ENCODE measurements at places on chromosomes 6 and 20.

DNA sequence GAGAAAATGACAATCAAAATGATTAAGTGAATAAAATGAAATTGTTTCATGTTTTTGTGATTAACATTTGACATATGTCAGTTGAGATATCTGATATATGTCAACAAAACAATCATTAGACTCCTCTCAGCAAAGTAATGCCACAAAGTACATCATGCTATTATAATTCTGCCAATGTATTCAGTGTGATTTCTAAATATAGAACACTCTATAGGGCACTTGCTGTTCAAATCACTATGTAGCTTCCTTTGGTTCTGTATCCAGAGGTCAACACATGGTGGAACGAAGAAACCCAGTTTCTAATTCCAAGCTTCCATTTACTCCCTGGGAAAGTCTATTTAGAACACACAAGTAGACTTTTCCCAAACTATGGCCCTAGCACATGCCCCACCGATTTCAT lies 227.5 kb upstream of the FAM83B start:
- no peak for DNase-seq

- no peak for DNase-seq
Observed at GRCh38 chr6:168949981-168950857, 303.4 kb downstream of the THBS2 start.

GRCh38 chr6:27209196-27209595 lies 38.3 kb upstream of the PRSS16 start:
- no peak for DNase-seq

DNA sequence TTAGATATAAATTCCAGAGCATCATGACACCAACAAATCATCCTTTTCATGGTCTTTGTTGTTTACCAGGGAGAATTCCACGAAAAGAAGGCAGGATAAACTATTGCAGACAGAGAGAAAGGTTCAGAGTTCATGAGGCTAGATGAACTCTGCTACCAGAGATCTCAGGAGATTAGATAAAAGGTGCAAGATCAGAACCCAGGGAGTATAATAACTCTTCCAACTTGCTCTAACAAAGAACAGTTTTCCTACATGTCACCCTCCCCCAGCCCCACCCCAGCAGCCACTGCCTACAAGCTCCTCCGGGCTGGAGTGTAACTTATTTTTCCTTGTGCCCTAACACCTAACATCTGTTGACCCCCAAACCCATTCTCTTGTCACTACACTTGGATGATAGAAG lies 13.9 kb upstream of the CITED2 start:
- DNase-seq = no peak

DNA sequence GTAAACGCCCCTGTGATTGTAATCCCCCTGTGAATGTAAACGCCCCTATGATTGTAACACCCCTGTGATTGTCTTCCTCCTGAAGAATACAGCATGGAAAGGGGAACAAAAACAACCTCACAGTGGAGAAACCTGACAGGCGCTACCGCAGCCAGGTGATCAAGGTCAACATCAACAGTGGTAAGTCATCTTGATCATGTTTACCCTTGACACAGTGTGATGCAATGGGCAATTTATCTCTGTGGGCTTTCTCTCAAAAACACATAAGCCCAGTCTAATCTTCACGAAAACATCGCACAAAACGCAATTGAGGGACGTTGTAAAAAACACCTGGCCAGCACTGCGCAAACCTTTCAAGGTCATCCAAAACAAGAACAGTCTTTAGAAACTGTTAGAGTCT lies 277.2 kb downstream of the PRKN start:
- no peak for DNase-seq

DNA sequence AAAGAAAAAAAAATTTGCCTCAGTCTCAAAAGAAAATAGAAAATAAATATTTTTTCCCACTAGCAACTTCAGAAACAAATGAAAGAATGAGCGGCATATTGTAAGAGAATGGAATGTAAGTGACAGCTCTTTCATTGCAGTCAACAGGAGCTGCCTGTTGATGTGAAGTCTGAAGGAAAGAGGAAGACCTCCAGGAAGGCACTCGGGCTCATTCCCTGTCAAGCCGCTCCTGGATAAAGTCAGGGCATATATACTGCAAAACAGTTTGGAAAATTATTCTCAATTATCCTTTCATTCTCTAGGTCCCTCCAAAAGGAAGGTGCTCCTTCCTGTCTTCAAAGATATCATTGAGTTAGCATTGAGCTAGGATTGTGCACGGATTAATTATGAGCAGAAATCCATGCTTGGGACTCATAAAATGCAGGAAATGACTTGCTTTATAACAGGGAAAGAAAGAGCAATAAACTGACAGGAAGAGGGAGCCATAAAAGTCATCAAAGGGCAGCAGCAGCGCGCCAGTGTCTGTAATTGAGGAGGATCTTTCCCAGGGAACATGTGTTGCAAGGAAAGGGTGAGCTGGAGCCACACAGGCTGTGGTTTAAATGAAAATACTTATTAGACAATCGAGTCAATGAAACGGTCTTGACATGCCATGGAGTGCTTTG lies 218.2 kb downstream of the C6orf118 start:
- no peak for DNase-seq

DNA sequence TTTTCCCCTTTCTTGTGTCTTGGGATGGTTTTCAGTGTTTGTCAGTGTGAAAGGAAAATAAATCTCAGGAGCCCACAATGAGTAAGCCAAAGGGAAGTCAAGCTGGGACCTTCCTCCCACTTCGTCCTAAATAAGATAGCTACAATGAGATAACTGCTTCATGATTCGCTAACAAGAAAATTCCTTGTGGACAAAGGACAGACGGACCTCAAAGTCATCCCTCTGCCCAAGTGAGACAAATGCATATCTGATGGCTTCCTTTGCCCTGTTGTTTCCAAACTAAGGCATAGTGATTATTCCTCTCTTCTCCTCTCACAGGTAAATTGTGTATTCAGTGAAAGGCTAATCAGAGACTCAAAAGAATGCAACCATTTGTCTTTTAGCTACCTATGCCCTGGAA lies 26.1 kb upstream of the ADTRP start:
- DNase-seq = no peak

DNA sequence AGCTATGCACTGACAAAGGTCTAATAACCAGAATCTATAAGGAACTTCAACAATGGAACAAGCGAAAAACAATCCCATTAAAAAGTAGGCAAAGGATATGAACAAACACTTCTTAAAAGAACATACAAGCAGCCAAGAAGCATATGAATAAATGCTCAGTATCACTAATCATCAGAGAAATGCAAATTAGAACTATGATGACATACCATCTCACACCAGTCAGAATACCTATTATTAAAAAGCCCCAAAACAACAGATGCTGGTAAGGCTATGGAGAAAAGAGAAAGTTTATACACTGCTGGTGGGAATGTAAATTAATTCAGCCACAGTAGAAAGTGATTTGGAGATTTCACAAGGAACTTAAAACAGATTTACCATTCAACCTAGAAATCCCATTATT lies 211.8 kb downstream of the EDN1 start:
- no peak for DNase-seq

DNA sequence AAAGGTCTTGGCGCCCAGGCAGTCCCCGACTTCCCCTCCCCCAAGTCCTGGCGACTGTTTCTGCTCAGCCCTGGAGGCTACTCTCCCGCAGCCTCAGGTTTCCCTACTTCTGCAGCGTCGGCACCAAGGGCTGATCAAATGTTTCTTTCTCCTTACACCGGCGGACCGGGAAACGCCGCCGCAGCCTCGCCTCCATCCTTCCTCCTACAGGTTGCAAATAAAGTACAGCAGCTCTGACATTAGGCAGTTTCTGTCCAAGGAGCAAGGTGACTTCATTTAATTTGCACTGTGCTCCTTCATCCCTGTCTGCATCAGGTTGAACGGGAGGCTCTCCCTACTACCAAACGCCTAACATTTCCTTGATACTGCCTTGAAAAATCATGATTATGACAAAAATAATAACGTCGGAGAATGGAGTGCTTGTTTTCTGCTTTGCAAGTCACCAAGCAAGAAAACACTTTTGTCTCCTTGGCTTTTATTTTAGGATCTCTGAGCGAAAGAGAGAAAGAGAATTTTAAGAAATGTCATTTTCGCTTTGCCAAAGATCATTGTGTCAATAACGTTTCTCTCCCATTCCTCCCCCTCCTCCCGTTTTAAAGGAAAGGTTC lies 1.0 kb downstream of the CLIC5 start:
- DNase-seq = peak; percentile 54

DNA sequence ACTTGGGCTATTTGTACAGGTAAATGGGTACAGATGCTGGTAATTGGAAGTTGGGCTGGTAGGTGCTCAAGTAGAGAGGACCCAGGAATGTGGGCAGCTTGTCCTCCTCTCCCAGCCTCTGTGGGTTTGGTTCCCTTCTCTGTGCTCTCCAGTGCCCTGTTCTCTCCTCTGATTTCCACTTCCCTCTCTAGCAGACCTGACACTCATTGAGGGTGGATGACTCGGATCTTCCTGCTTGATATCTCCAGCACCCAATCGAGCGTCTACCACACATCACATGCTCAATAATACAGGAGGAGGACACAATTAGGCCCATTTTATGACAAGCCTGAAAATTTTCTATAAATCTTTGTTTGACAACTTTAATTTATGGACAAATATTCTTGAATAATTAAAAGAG lies 23.7 kb downstream of the CST1 start:
- DNase-seq = no peak

GRCh38 chr6:89986650-89987074 lies 92.4 kb downstream of the GJA10 start:
- DNase-seq = no peak

DNA sequence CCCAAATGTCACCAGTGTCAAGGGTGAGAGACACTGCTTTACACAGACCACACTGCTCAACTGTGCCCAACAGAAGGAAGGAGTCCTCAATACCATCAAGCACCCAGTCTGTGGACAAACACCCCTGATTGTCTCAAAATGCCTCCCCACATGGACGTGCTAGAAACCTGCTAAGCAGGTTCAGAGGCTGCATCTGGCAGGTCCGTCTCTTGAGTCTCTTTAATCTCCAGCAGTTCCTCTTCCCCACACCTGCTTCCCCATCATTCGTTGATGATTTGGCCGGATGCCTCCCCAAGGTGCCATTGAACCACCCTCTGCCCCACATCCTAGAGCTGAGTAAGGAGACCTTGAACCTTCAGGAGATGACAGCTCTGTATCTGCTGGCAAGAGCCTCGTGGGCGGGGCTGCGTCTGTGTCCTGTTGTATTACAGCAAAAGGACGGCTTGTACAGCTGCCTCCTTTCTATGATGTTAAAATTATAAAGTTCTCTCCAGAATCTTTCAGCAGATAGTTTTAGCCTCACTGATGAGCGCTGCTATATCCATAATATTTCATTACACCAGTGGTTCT lies 179.2 kb downstream of the PREX1 start:
- DNase-seq = no peak

DNA sequence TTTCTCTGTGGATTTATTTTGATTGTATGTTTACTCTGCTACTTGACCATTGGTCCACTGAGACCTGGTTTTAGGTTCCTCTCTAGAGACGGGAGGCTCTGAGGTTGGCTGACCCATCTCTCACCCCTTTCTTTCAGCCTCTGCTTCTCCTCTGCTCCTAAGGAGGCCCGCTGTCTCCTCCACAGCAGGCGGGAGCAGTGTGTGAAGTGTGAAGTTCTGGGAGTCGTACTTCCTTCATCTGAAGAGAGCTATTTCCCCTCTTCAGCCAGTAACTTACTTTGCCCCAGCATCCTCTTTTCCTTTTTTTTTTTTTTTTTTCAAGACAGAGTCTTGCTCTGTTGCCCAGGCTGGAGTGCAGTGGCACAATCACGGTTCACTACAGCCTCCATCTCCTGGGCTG lies 21.1 kb downstream of the PDRG1 start:
- DNase-seq = no peak

DNA sequence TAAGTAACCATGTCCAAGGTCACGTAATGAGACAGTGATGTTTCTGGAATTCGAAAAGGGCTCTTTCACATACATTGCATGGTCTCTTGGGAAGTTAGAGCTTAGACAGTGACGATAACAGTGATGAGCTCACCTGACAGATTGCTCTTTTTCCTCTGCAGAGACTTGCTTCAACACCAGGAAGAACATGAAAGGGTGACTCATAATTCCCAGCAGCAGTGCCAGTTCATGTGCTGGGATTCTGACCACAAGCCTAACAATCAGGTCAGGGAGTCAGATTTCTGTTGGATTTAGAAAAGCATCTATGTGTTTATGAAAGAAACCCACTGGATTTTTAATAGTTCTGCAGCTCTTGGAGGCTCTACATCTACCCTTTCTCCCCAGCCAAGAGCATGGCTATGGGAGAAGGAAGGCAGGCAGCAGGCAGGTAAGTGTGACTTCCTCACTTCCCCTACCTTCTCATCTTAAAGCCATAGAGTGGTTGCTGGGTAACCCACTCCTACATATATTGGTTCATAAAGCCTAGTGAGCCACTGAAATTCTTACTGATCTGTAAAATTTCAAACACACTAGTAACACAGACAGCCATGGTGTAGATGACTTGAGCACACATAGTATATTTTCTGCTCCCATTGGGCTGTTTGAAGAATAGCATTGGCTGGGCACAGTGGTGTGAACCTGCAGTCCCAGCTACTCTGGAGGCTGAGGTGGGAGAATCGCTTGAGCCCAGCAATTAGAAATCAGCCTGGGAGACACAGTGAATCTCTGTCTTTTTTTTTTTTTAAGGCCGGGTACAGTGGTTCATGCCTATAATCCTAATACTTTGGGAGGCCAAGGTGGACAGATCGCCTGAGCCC lies 44.4 kb upstream of the LOC128125822 start:
- no peak for DNase-seq

DNA sequence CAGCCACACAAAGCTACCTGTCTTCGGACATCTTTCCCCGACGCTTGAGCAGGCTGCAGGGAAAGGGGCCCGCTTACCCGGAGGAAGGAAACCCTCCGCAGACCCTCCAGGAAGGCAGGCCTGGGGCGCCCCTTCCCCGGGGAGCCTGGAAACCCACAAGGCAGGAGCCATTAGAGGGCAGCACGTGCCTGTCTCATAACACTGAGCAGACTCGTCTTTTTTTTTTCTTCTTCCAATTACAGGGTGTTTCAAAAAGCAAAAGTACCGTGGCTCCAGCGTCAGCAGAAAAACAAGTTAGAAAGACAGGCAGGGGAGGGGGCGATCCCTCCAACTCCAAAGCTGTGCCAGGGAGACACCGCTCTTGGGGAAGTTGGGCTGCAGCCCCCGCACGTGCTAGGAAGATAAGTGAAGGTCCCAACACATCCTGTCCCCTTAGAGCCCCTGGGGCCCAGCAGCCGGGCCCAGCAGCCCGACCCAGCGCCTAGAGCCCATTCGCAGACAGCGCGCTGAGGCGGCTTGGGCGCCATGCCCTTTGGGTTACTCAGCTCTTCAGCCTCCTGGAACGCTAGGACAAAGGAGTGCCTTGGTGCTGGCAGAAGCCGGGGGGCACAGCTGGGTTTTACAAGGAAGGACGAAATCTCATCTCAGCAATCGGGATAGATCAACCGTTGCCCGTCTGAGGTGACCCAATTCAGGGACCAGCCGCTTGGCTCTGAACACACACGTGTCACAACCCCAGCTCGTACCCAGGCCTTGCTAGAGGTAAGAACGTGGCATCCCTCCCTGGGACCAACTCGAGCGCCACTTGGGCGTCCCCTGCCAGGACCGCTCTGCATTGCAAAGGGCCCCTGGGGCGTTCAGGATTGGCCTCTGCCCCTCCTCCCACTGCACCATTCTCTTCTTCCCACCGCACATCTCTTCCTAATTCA lies 136.3 kb downstream of the LY86 start:
- DNase-seq = peak; percentile 14

All from CD8-positive, alpha-beta T cell (primary cell).